Stimulated activated memory B cell treated with anti-CD40 and anti-IgM and Interleukin-4, amounts not matched to agents 10 μg/mL and 1 μg/mL and 100 μg/mL, for 72 hours (primary cell): ENCODE measurements at places on chromosomes 6 and 20.

DNA sequence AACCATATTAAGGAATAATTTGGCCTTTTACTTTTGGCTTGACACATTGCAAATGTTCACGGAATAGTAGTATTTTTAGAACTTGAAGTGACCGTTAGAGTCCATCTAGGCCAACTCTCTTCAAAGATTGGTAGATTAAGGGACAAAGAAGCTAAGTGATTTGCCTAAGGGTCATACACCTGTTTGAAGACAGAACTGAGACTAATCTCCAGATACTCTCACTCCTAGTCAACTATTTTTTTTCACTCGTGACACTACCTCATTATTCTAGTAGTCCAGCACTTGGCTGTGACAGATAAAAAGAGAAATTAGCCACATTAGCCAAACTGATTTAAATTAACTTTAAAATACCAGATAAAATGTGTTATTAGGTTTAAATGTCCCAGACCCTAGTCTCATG is 10.6 kb downstream of the ACSS2 start:
- no peaks in the 10 kb centered on the region for H3K4me1 ChIP-seq
- H3K27me3 ChIP-seq, result no peaks in the 10 kb centered on the region
- H3K27ac ChIP-seq, result no peak overlapping the region
- no peak overlapping the region for H3K4me3 ChIP-seq
- no peak for ATAC-seq

GRCh38 chr6:38306931-38307330 is 332.8 kb downstream of the BTBD9 start:
- H3K36me3 ChIP-seq, result peaks cover 9% of the 10 kb centered on the region
- peak overlapping the region; percentile 61 for H3K27ac ChIP-seq
- H3K4me3 ChIP-seq, result no peak overlapping the region
- no peak for ATAC-seq
- H3K4me1 ChIP-seq, result peaks cover 28% of the 10 kb centered on the region

GRCh38 chr20:22861231-22861980 is 173.7 kb upstream of the SSTR4 start:
- H3K4me3 ChIP-seq, result no peak overlapping the region
- H3K27ac ChIP-seq, result no peak overlapping the region
- no peaks in the 10 kb centered on the region for H3K36me3 ChIP-seq
- no peaks in the 10 kb centered on the region for H3K27me3 ChIP-seq
- ATAC-seq, result no peak
- no peaks in the 10 kb centered on the region for H3K4me1 ChIP-seq

DNA sequence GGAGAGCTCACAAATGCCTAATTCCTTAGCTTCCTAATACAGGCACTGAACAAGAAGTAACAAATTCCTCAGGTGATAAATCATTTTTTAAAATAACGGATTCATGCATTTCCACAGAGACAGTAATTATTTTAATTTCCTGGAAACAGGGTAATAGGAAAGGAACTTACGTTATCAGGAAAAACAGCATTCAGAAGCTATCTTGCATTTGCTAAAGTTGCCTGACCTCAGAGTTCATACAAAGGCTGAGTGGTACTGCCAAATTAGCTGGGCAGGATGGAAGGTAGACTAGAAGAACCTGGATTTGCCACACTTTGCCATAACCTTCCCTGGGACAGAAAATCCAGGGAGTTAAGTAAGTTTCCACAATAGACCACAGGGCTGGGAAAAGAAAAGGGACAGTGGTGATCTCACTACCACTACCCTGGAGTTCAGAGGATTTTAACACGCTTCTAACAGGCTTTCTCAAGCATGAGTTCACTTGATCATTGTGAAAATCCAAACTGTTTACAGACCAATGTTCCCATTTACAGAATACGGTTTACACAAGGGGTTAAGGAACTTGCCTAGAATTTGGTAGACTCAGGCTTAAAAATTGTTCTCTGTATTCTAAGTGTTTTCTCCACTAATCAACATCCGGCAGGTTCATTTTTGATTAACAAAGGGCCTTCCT is 57.0 kb downstream of the KIF13A start:
- no peaks in the 10 kb centered on the region for H3K27me3 ChIP-seq
- H3K4me1 ChIP-seq, result peaks cover 14% of the 10 kb centered on the region
- H3K36me3 ChIP-seq, result peaks cover 6% of the 10 kb centered on the region
- no peak overlapping the region for H3K4me3 ChIP-seq

- H3K36me3 ChIP-seq, result no peaks in the 10 kb centered on the region
- no peak for ATAC-seq
- no peak overlapping the region for H3K27ac ChIP-seq
- no peaks in the 10 kb centered on the region for H3K27me3 ChIP-seq
These were observed 9.4 kb upstream of the CCN2 start for GRCh38 chr6:131960371-131961133.

- H3K27ac ChIP-seq, result no peak overlapping the region
- peaks cover 27% of the 10 kb centered on the region for H3K27me3 ChIP-seq
- ATAC-seq, result no peak
- no peaks in the 10 kb centered on the region for H3K4me1 ChIP-seq
These were observed 23.3 kb upstream of the MYT1 start for GRCh38 chr20:64140956-64141355.
